Activated T-cell treated with anti-CD3 and anti-CD28 coated beads, Interleukin-2, amount 50 U/mL, for 24 hours (primary cell): ENCODE measurements at places on chromosomes 1 and 21.

GRCh38 chr1:205535866-205536758 lies 31.6 kb downstream of the CDK18 start:
- no peak for DNase-seq

DNA sequence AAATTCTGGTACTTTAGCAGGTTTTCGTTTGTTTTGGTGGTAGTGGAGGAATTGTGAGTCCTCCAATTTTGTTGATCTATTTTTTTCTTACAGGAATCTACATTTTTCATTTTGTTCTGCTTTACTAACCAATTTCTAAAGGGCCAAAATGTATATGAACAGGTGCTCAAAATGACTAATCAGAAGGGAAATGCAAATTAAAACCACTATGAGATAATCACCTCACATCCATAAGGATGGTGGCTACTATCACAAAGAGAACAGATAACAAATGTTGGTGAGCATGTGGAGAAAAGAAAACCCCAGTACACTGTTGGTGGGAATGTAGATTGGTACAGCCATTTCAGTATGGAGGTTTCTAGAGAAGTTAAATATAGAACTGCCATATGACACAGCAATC lies 134.2 kb downstream of the LMO4 start:
- DNase-seq = no peak

GRCh38 chr1:110132682-110133081 lies 17.6 kb upstream of the SLC6A17 start:
- no peak for DNase-seq

GRCh38 chr1:172286629-172287076 lies 133.8 kb upstream of the C1orf105 start:
- DNase-seq = no peak

GRCh38 chr1:193260896-193261295 lies 74.5 kb upstream of the B3GALT2 start:
- no peak for DNase-seq

- DNase-seq = no peak
These were observed 208.8 kb downstream of the DAB1 start for GRCh38 chr1:57214951-57215575.

GRCh38 chr1:41496080-41497055 lies 11.9 kb upstream of the EDN2 start:
- peak; percentile 67 for DNase-seq

- no peak for DNase-seq
These were observed 151.3 kb downstream of the ETS2 start for GRCh38 chr21:38956856-38957571.

DNA sequence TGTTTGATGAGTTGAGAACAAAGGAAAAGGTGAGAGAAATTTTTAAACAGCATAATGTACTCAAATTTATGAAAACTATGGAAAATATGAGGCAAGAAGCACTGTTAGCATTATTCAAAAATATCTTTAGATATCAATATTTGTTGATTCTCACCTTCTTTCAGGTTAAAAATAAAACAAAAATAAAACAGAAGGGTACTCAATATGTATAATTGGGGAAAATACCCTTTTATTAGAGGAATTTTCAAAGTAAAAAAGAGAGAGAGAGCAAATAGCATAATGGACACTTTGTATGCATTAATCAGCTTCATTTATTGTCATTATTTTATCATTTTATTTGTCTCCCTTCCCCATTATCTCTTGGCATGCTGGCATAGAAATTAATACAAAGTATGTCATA lies 27.5 kb downstream of the MAP3K21 start:
- no peak for DNase-seq

- no peak for DNase-seq
These were observed 15.7 kb downstream of the FTCD start for GRCh38 chr21:46139686-46140085.

DNA sequence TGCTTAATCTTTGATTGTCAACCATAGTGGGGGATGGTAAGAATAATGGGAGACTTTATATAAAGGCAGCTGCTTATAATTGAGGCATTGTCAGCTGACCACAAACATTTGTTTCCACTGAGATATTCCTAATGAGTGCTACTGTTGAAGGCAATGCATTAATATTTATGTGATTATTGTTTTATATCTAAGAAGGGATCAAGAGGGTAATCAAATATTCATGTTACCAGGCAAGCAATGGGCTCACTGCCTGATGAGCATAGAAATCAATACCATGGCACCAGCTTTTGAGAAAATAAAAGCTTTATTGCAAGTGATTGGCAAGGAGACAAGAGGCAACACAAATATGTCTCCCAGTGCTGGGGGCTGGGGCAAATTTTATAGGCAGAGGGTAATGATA lies 706.7 kb upstream of the ADAMTS5 start:
- DNase-seq = no peak

GRCh38 chr1:230173187-230173975 lies 106.3 kb downstream of the GALNT2 start:
- DNase-seq = no peak

DNA sequence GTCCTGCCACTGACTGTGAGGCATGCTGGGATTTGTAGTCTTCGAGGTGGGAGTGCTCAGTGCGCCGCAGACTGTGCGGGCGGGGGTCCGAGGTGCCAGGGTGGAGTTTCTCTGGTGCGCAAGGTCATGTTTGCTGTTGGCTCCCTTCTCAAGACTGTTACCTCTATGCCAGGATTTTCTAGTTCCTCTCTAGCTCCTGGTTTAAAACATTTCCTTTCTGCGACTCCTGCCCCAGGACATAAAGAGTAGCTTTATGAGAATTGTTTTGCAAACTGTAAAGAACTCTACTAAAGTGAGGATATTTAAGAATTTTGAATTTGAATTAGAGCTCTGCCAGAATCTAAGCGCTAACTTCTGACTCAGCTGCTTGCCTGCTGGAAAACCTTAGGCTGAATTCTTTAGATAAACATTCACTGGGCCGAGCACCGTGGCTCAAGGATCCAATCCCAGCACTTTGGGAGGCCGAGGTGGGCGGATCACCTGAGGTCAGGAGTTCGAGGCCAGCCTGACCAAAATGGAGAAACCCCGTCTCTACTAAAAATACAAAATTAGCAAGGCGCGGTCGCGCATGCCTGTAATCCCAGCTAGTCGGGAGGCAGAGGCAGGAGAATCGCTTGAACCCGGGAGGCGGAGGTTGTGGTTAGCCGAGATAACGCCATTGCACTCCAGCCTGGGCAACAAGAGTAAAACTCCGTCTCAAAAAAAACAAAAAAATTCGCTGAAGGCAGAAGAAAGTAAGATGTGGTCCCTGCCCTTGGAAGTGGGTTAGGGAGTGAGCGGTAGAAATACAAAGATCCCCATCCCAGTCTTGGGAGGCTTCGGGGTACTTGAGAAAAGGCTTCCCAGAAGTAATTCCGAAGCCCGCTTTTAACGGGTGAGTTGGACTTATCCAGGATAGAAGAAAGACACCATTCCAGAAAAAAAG lies 992 bp upstream of the USP48 start:
- no peak for DNase-seq

- DNase-seq = no peak
These were observed 13.2 kb downstream of the SYT2 start for GRCh38 chr1:202697038-202697437.

GRCh38 chr1:154186177-154186576 lies 5.7 kb downstream of the TPM3 start:
- DNase-seq = peak; percentile 77

GRCh38 chr1:62790716-62791115 lies 6.8 kb downstream of the ATG4C start:
- no peak for DNase-seq

DNA sequence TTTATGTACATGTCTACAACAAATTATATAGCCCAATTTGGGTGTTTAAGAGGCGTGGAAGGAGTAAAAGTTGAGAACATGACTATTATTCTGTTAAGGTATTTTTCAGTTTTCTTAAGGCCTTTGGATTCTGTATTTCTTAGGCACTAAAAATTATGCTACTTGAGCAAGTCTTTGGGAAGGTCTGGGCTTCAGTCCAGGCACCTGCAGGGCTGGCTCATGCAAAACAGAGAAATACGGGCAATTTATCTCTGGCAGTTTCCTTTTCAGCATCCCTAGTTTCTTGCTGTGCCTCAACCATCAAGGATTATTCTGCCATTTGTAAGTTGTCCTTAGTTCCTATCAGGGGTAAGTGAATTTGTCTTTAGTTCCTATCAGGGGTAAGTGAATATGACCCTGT lies 358.8 kb upstream of the B3GALT2 start:
- DNase-seq = no peak

- DNase-seq = no peak
These were observed 89.4 kb upstream of the PTBP2 start for GRCh38 chr1:96632045-96632664.

DNA sequence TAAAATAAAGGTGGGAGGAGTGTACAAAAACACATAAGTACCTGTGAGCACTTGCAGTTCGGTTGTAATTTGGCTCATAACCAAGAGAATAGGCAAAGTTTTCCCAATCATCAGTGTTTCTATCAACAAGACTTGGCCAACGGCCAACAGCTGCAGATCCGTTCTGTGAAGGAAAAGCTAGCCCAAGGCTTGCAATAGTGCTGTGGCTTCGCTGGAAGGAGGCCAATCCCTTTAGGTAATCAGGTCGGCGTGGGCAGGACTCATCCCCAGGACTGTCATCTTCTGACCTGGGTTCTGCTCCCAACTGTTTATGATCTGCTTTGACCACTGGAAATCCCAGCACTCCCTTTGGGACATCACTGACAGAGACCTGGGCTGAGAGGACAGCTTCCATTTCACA lies 107.8 kb downstream of the LYST start:
- DNase-seq = no peak

- no peak for DNase-seq
These were observed 213.0 kb upstream of the CACYBP start for GRCh38 chr1:174786760-174787159.

DNA sequence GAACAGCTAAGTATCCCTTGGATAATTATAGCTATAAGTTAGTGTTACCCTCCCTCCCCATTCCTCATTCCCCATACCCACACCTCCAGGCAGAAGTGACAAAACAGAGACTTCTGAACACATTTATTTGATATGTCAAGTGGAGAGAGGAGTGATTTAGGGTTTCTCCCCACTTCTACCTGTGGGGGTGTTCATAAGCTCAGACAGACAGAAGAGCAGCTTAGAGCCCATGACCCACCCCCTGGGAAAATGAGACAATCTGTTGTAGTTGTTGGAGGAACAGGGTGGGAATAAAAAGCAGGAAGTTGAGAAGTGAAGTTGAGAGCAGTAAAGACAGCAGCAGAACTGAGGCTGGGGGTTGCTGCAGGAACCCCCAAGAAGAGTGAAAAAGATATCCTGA lies 1.5 kb upstream of the LIX1L start:
- DNase-seq = no peak

GRCh38 chr1:40692429-40692895 lies 958 bp downstream of the NFYC start:
- no peak for DNase-seq

GRCh38 chr21:41318218-41318617 lies 1.6 kb downstream of the FAM3B start:
- no peak for DNase-seq
